Fibroblast of skin of left quadriceps (primary cell): ENCODE measurements at places on chromosomes 6 and 20.

GRCh38 chr20:60215816-60216730 is 257.9 kb downstream of the CDH26 start:
- DNase-seq: no peak

GRCh38 chr6:115945306-115945705 is 115.4 kb downstream of the FRK start:
- DNase-seq: no peak

DNA sequence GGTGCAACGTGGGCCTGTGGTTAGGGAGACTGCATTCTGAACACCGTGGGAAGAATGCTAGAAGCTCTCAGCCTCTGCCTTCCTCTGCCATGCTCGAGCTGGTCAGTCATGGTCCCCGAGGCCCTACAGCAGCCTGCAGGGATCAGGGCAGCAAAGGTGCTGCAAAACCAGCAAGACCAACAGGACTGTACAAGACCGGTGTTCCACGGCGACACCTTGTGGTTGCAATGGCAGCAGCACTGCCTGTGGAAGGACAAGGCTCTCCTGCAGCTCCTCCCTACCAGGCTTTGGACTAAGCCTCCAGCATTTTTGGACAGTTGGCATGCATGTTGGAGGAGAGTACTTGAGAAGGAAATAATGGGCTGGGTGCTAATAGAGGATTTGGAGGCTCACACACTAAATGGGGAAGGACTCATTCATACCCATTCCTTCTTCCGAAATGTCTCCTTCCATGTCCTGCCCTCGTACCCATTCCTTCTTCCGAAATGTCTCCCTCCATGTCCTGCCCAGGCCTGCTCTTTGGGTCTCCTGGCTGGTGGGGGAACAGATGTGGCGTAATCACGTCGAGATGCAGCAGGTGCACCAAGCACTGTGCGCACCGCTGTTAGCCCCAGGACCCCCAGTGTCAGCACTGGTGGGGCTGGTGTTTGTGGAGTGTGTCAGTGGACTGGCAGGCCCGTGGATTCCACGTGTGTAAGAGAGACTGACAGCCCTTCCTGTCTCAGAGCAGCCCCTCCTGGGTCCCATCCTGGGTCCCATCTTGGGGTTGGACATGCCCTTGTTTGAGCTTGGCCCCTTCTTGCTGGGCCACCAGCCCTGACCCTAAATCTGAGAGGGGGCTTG is 18.6 kb upstream of the MYT1 start:
- no peak for DNase-seq

DNA sequence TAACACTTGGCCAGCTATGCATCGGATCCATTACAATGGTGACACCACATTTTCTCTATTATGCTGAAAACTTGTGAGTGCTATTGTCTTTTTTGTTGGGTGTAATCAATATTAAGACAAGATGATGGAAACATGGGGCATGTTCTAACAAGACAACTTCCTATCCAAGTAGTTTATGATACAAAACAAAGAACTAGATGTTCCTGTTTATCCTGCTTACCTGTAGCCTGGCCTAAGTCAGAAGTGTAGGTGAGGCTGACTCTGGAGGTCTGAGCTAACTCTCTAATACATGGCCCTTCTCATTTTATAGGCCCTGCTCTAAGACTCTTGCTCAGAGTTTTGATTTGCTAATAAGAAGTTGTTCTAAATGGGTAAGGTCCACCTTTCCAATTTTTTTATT is 242.4 kb upstream of the STXBP5 start:
- no peak for DNase-seq

GRCh38 chr20:61776491-61777075 is 289.1 kb downstream of the TAF4 start:
- no peak for DNase-seq

DNA sequence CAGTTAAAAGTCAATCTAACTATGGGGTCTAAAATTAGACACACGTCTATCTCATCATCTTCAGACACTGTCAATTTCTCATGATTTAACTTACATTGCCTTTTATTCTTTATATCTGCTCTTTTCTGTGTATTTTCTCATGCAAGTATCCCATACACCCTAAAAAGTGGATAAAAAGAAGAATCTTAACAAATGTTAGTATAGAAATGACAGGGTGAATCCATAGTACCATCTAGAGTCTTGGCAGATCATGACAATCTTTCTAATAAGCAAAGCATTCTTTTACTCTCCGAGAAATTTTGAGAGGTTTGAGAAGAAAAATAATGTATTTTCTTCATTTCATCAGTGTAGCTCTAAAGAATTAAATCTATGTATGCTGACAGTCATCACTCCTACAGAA is 382.7 kb downstream of the C6orf118 start:
- no peak for DNase-seq
